ENCODE measurements at places on chromosomes 6 and 20. TPM values are rescaled to one million over a fixed set of nuclear protein-coding genes. Genes with fewer than 3 reads are reported as not detected.

The CRIP3 gene
- not detected for total RNA-seq

The SLC32A1 gene
- not detected for total RNA-seq

The TGM3 gene
- not detected for total RNA-seq

The C4A gene
- total RNA-seq = 3.8 TPM

The DYNLT2 gene
- 1.0 TPM for total RNA-seq

The CALHM5 gene
- total RNA-seq = 1.8 TPM

The PI3 gene
- not detected for total RNA-seq

The ZSCAN16 gene
- 2.5 TPM for total RNA-seq

The ZNF133 gene
- 10.7 TPM for total RNA-seq

The PACRG gene
- total RNA-seq = 0.72 TPM

The KCNQ2 gene
- total RNA-seq = 11.5 TPM

The PRDM13 gene
- total RNA-seq = not detected

The ANKRD60 gene
- total RNA-seq = not detected

The DDX43 gene
- not detected for total RNA-seq

The SNAI1 gene
- total RNA-seq = 9.1 TPM

The KIAA1755 gene
- 1.1 TPM for total RNA-seq

The TPX2 gene
- 41.6 TPM for total RNA-seq

The DTNBP1 gene
- total RNA-seq = 11.6 TPM

The CD109 gene
- total RNA-seq = 18.3 TPM

The SYCP2L gene
- total RNA-seq = 6.4 TPM

The GNAS-AS1 gene
- total RNA-seq = 2.8 TPM

The RCAN2 gene
- 9.9 TPM for total RNA-seq

The ERVFRD-1 gene
- not detected for total RNA-seq

The HLA-G gene
- 0.89 TPM for total RNA-seq

The CDSN gene
- 0.22 TPM for total RNA-seq

The ADGRF1 gene
- total RNA-seq = 0.05 TPM

All from astrocyte (in vitro differentiated cells and primary cell).